Melanocyte of skin (primary cell): ENCODE measurements at places on chromosomes 13 and 19. TPM values are rescaled to one million over a fixed set of nuclear protein-coding genes. Genes with fewer than 3 reads are reported as not detected.

Gene ZNF575
- total RNA-seq: 0.34 and 0.36 TPM in 2 replicates

Gene CBARP
- 2.2 and 2.4 TPM in 2 replicates for total RNA-seq

Gene S1PR5
- not detected in 2 replicates for total RNA-seq

Gene PGLYRP2
- total RNA-seq: not detected in 2 replicates

Gene LRRC8E
- 2.1 and 4.0 TPM in 2 replicates for total RNA-seq

Gene CYP2F1
- total RNA-seq: not detected in 2 replicates

Gene SOX21
- total RNA-seq: not detected in 2 replicates

Gene MBD3L3
- not detected in 2 replicates for total RNA-seq

Gene CHAF1A
- 29.8 and 30.6 TPM in 2 replicates for total RNA-seq

Gene TEX101
- not detected in 2 replicates for total RNA-seq

Gene TMEM86B
- total RNA-seq: 1.4 and 1.7 TPM in 2 replicates

Gene GDF15
- 57.8 and 188 TPM in 2 replicates for total RNA-seq

Gene ZNF581
- total RNA-seq: 14.0 and 18.0 TPM in 2 replicates

Gene CEACAM1
- 6.2 and 9.3 TPM in 2 replicates for total RNA-seq

Gene RANBP3
- total RNA-seq: 52.3 and 56.6 TPM in 2 replicates

Gene ANGPTL4
- total RNA-seq: 1.7 and 2.9 TPM in 2 replicates
